ENCODE measurements at places on chromosomes 5 and 9.

- no peak for DNase-seq
These were observed 17.7 kb downstream of the ROPN1L start for GRCh38 chr5:10459080-10460055.

DNA sequence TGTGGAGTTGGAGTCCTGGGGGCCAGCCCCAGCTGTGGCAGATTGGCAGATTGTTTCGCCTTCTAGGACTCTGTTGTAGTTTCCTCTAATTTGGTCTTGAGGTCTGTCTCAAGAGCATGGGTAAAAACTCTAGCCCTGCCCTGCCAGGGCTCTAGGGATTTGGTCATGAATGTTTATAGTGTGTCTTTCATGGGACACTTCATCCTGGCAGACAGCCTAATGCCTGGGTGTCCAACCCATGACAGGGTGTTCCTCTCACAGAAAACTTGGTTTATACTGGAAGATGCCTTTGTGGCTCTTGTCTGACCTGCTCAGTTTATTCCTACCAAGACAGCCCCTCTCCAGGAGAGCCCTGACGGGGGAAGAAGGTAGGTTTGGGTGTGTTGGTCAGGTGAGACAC is 45.5 kb downstream of the GALNT12 start:
- DNase-seq = no peak

DNA sequence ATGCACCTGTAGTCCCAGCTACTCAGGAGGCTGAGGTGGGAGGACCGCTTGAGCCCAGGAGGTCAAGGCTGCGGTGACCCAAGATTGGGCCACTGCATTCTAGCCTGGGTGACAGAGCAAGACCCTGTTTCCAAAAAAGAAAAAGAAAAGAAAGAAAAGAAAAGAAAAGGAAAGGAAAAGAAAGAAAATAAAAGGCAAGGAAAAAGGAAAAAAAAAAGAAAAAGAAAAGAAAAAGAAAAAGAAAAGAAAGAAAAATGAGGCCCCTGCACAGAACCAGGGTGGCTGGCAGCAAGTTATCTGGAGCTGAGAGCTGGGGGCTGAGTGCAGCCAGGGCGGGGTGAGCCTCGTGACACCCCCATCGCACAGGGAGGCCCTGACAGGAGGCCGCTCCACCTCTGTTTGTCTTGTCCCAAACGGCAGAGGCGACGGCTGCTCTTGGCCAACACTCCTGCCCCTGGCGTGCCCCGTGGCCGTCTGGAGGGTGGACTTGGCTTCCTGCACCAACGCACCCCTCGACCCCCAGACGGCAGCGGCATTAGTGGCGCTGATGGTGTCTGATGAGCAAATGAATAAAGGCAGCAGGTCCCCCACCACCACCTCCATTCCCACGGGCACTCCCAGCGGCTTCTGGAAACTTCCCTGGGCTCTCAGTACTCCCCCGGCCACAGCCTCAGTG is 16.7 kb downstream of the EXD3 start:
- no peak for DNase-seq

- no peak for DNase-seq
These were observed 200.6 kb upstream of the ZNF618 start for GRCh38 chr9:113675475-113675941.

- no peak for DNase-seq
These were observed 96.0 kb upstream of the CPLX2 start for GRCh38 chr5:175775416-175775815.

GRCh38 chr9:113636165-113636564 is 172.6 kb downstream of the RGS3 start:
- no peak for DNase-seq

- DNase-seq = no peak
These were observed 21.2 kb upstream of the RNU6ATAC start for GRCh38 chr9:134185536-134186011.

- no peak for DNase-seq
These were observed 374.1 kb downstream of the DEPDC1B start for GRCh38 chr5:60325870-60326269.

DNA sequence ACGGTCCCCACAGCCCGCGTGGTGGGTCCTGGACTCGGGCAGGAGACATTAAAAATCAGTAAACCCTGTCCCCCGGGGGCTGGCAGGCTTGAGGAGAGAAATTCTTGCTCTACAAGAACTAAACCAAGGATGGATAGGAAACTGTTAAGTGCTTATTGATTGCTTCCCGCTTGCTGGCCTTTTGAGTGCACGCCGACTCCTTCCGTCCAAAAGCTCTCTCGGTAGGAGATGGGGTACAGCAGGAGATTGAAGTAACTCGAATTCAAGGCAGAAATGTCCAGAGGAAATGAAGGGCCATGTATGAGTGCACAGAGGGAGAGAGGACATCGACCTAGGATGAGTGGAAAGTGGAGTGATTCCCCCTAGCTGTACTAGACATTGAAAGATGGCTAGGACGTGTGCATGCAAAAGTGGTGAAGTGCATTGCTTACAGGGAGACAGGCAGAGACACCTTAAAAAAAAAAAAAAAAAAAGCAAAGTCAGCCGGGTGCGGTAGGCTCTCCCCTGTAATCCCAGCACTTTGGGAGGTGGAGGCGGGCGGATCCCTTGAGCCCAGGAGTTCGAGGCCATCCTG is 923 bp downstream of the RECK start:
- DNase-seq = no peak

DNA sequence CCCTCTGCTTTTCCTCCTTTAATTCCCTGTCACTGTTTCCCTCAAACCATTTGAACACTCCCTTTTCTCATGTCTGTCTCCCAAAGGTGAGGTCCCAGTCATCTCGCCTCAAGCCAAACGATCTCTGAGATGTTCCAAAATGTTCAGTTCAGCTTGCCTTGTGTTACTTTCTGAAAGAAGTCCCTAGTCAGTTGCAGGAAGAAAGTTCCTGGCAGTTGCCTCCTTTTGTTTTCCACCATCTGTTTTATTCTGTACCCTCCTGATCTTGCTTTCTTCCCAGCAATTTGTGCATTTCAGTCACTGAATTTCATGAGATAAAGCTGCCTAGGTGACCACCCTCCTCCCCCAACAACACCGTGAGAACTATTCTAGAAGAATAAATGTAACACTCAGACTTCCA is 277.5 kb downstream of the EPB41L4A start:
- no peak for DNase-seq

- DNase-seq = no peak
These were observed 135.3 kb downstream of the HOMER1 start for GRCh38 chr5:79378510-79379186.

DNA sequence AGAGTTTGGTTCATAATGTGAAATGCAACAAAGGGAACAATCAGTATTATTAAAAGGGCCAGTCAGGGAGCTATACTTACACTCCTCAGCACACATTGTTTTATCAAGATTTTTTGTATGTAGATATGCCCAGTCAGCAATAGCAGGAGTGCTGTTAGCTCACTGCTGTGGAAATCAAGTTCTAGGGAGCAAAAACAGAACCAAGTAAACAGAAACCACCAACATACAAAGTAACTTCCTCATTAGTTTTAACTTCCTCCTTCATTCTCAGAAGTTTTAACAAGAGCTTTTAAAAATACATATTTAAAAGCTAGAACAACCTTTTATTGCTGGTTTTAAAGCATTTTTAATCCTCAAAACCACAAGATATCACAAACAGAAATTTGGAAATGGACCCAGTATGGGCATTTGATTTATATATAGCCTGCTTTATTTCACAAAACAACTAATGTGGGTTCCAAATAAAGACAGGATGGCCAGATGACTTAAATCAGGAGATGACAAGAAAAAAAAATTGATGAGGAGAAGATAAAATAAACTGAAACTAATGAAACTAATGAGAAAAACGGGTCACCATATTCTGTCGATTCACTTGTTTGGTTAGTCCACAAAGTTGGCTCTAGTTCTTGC is 178.5 kb downstream of the ADAMTS12 start:
- no peak for DNase-seq

DNA sequence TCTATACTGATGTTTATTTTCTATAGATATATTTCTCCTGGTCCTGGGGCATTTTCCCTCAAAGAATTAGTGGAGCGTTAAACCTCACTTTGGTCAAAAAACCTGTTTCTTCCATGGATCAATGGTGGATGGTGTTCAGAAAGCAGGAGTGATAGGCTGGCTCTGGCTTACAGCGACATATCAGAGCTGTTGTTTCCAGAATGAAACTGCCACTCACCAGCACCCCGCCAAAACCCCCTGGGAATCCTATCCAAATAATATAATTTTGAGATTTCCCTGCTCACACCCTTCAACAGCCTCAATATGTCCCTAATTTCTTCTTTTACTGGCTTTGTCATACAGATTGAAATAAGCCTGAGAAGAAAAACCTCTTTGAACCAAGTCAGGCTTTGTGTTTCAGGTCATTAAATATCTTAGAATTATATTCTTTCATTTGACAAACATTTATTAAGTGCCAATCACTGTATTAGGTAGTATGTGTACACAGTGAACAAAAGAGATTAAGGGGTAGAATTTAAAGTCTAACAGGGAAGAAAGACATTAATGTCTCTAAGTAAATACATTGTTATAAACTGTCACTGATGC is 144.5 kb upstream of the GPR151 start:
- no peak for DNase-seq

- no peak for DNase-seq
These were observed 126.5 kb upstream of the PALM2AKAP2 start for GRCh38 chr9:109653470-109653869.

DNA sequence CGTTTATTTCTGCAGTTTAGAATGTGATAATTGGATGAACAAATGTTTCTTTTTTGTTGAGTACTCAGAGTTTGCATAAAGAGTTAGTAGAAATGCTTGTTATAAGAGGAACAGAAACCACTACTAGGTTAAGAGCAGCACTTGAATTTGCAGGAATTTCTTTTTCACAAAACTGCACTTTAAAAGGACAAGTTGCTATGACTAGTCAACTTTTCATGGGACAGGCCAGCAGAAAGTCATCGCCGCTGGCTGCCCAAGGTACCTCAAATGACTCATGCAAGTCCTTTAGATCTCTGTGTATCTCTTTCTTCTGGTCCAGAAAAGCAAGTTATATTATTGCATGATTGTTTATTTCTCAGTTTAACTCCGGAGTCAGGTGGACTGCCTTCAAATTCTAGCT is 97.3 kb upstream of the HMHB1 start:
- no peak for DNase-seq

GRCh38 chr5:146388386-146388785 is 49.7 kb downstream of the POU4F3 start:
- no peak for DNase-seq

DNA sequence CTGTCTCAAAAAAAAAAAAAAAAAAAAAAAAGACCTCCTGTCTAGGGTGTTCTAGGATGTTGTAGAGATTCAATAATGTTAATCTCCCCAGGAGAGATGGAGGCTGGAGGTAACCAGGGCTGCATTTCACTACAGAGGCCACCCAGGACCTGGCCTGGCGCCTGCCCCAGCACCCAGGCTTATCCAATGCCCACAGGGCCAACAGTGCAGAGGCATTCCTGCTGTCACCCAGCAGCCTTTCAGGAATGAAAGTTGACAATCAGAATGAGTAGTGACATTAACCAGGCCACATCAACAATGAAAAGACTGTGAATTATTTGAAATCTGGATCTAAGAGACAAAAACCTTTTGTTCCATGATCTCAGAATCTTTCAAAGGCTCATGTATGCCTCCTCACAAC is 36.2 kb upstream of the GABRP start:
- DNase-seq = no peak

- no peak for DNase-seq
These were observed 1104.8 kb upstream of the C9orf72 start for GRCh38 chr9:28678097-28678496.

DNA sequence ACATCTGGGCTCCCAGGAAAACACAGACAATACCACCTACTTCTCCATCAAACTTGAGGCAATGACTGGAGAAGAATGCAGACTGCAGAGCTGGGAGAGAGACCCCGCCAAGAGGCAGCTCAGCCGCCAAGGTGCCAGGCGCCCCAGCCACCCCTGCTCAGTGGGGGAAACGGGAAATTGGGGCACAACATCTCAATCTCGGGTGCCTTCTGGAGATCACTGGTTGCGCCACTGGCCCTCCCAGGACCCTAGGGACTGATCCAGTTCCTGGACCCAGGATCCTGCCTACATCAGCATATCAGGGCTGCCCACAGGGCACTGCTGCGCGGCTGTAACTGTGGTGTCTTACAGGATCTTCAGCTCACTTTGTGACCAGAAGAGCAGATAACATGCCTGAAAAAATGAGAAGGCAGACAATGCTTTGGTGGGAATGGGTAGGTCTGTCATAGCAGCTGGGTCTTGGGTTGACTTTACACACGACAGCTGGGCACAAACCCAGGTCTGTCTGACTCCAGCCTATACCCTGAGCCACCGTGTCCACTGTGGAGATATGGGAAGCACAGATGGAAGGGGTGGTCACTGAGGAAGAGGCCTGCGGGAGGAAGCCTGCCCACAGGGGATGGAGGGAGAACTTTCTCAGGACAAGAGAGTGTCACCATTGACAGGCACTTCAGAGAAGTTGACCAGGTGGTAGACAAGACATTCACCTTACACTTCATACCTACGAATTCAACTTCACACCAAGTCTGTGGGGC is 135.2 kb upstream of the RAPGEF1 start:
- no peak for DNase-seq

DNA sequence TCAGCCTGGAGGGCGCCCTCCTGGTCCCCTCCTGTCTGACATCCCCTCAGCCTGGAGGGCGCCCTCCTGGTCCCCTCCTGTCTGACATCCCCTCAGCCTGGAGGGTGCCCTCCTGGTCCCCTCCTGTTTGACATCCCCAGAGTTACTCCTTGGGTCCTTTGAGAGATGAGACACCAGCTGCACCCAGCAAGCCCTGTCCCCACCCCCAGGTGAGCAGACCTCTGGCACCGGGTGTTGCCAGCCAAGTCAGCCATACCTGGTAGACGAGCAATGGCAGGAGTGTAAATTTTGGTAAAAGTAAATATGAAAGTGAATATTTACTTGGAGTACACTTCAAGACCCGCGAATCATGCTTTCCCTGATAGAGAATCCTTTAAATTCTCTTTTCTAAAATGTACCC is 25.4 kb downstream of the EXOC3 start:
- DNase-seq = no peak

DNA sequence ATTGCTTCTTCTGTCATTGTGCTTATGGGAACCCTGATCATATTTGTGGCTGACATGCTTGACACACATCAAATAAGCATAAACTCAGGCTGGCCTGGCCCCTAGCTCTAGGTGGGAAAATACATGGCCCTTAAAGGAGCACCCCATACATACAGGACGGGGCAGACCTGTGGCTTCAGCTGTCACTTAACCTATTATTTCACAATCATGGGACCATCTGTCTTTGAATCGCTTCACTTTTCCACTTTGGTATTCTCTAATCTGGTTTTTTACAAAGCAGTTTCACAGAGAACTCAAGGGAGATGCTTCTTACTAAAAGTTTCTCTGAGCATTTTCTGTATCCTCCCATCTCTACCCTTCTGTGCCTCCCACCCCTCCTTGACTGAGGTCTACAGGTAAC is 34.6 kb upstream of the LRRTM2 start:
- DNase-seq = no peak

Data from stimulated activated CD4-positive, alpha-beta T cell treated with anti-CD3 and anti-CD28 coated beads, Interleukin-12 subunit alpha, Interleukin-12 subunit beta, amount 100 ng/mL, for 48 hours (primary cell).